ENCODE measurements at places on chromosomes 3 and 15.

- DNase-seq: peak; percentile 56
These were observed 223.5 kb upstream of the RBMS3 start for GRCh38 chr3:29057326-29057725.

DNA sequence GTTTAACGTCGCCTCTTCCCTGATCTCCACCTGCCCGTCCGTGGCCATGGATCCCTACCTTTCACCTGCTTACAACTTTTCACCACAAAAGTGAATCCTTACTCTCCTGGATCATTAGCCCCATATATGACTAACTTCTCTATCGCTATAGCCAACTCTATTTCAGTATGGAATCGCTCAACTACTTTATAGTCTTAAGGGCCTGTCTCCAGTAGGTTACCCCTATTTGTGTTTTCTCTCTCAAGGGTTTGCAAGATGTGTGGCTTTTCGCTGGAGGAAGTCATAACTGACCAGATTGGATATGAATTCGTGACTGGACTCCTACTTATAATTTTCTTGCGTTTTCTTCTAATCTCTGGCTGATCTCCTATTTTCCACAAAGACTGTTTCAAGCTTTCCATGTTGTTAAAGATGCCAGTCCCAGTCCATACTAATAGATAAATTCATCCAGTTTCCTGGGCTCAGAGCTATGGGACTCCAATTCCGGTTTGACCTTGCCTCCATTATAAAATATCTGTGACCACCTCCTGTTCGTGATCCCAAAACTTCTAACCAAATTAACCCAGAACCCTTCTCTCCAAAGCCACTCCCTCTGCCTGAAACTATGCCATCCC is 1.3 kb upstream of the STAG1 start:
- DNase-seq: no peak

DNA sequence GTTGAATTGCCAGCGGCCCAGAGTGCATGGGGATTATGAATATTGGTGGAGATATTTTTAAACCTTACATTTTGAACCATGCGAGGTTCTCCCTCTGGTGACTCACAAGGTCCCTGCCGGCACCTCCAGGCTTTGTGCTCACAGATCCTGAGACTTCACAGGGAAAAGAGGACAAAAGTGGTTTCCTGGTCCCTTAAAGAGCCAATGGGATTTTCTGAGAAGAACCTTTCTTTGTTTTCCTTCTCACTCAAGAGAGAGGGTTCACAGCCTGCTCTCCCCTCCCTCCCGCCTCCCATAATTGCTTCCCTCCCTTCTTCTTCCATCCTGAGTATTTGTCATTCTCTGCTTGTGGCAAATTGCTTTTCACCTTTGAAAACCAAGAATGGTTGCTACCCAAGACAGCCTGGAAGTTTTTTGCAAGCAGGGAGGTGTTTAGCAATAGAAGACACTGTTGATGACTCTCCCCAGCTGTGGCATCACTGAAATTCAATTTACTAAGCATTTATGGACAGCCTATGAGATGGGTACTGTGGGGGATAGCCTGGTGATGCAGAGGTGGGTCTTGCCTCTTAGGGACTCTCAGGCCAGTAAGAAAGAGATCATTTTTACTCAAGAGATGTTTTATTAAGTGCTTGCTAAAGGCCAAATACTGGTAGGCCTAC is 76.6 kb downstream of the CPN2 start:
- no peak for DNase-seq

DNA sequence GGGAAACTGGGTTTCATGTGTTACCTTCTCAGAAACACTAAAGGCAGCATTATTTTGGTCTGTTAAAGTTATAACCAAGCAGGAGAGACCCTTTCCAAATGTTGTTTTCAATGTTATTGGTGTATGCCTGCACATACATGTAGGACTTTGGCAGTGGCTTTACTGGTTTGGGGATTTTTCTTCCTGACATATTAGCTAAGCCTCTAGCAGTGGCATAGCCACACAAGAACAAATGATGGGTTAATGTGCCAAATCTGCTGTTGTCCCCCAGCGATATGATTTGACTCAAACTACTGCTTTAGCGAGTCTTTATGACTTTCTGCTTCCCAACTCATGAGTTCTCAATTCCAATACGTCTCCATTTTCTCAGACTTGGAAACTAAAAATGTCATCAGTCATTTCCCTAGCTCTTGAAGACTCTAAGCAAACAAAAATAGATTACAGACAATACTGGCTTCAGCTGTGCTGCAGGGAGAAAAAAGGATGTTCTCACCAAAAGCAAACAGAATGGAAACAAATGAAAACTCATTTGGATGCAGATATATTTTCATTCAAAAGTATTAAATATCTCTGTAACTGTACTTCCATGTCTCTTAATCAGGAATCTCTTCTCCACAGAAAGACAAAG is 29.6 kb downstream of the TPM1 start:
- DNase-seq: no peak

GRCh38 chr15:58264053-58264971 is 126.1 kb downstream of the AQP9 start:
- DNase-seq: no peak

GRCh38 chr3:33322412-33322811 is 45.2 kb downstream of the FBXL2 start:
- DNase-seq: no peak

- no peak for DNase-seq
These were observed 332.1 kb downstream of the VGLL3 start for GRCh38 chr3:86658876-86659275.

DNA sequence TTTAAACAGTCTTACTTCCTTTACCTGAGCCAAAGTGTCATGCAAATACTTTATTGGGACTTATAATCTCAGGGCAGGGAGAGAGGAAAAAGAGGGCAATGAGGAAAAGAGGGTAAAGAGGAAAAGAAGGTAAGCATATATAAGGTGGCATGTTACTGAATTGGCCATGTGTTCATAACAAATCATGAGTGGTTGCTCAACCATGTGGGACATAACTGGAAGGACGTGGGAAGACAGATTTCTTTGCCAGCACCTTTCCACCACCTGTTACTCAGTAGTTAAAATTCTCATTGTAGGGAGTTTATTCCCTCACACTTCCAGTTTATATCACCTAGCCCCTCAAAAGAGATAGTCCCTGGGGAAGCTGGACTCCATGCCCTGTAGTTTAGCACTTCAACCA is 54.7 kb upstream of the TPRG1 start:
- no peak for DNase-seq

GRCh38 chr15:34014556-34014955 is 24.4 kb downstream of the AVEN start:
- DNase-seq: no peak

DNA sequence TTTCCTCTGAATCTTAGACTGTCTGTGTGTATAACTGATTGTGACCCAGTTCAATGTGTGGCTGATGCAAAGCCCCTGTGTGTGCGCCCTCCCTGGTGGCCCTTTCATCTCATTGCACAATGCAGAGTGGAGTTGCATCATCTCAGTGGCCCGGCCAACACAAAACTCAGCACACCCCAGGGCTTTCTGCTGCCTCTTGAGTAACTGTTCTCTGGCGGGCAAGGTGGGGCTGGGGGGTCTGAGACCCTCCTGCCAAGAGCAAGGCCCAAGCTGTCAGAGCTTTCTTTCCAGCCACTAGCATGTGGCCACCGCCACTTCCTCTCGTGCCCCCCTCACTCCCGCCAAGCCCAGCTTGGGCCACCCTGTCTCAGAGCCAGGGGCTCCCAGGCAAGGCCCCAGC is 80.7 kb upstream of the ALDH1L1 start:
- peak; percentile 46 for DNase-seq

GRCh38 chr3:80733522-80734176 is 965.9 kb upstream of the ROBO1 start:
- peak; percentile 0 for DNase-seq

Measured in GM04504 (cell line).